Gastroesophageal sphincter (tissue), 4 donors: ENCODE measurements at places on chromosomes 6 and 20. TPM values are rescaled to one million over a fixed set of nuclear protein-coding genes. Genes with fewer than 3 reads are reported as not detected.

ADGRF4 gene
- total RNA-seq: not detected

GRCh38 chr6:29035951-29036350, 9.0 kb downstream of the OR2W1 start:
- no peak for ATAC-seq

DNA sequence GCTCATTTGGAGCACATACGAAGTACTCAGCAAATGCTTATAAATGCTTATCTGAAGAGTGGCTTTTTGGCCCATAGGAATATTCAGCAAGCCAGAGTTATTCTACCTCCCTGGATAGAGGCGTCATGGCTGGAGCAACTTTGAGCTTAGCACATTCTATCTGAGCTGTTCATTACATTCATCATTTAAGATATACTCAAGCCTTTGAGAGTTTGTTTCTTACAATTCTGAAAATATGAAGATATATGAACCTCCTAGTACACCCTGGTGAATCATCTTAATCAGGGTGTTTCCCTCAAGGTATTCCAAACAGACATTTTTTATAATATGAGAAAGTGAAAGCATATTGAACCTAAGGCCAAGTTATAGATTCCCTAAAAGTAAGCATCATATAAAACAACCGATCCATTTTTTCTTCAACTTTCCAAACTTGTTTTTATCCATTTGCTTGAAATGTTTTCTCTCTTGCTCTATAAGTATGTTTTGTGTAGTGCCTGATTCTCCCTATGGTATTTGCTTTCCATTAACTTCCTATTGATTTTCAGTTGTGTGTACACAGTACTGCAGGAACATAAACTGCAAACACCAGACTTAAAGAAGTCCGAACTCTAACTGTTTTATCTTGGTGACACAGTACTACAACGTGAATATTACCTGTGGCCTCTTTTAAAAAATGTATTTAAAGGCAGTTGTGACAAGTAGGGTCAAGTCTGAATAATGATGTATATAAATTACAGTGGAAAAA, 139.7 kb upstream of the PTPRK start:
- ATAC-seq: no peak

SLC22A23 gene
- 8.2 TPM for total RNA-seq

GRCh38 chr6:169800116-169800667, 48.8 kb downstream of the ERMARD start:
- ATAC-seq: peak; percentile 74

- peak; percentile 98 for ATAC-seq
Observed at GRCh38 chr20:33561692-33562601, 72.1 kb downstream of the CBFA2T2 start.

DNA sequence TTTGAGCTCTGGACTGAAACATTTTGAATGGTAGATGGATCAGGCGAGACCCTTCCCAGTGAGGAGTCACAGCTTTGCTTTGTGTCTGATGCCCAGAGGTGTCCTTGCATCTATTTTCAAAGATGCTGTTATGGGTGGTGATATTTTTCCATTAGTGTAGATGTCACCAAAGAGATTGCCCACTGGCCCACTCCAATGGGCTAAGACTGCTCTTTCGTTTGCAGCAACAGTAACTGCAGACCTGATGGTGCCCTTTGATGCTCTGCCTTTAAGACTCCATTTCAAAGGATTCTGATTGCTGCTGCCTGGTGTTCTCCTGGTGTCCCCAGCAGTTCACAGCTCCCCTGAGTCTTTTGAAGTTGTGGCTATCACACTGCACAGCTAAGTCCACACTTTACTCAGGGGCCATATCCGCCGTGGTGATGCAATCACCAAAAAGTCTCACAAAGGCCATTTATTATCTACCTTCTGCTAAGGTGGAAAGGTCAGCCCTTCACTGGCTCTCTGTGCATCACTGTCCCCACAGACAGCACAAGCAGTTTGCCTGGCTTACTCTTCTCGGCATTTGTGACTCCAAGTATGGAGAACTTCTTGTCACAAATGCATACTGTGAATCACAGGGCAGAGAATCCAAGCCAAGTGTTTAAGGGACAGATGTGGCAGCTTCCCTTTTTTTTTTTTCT, 56.4 kb downstream of the NOX3 start:
- ATAC-seq: no peak
